ENCODE measurements at places on chromosomes 11 and 22. TPM values are rescaled to one million over a fixed set of nuclear protein-coding genes. Genes with fewer than 3 reads are reported as not detected.

ANKK1 gene
- total RNA-seq = not detected

SMTNL1 gene
- total RNA-seq = not detected

SRPRA gene
- total RNA-seq = 114 TPM

DKK3 gene
- 561 TPM for total RNA-seq

LRRC74B gene
- not detected for total RNA-seq

BTBD18 gene
- total RNA-seq = not detected

NPTXR gene
- 7.8 TPM for total RNA-seq

PPP6R2 gene
- total RNA-seq = 70.7 TPM

HTATIP2 gene
- total RNA-seq = 44.8 TPM

MAPK8IP2 gene
- 0.07 TPM for total RNA-seq

CDPF1 gene
- total RNA-seq = 10.2 TPM

CHST1 gene
- 3.6 TPM for total RNA-seq

DNAJB7 gene
- not detected for total RNA-seq

MYO7A gene
- 0.13 TPM for total RNA-seq

EFEMP2 gene
- total RNA-seq = 154 TPM

DEUP1 gene
- total RNA-seq = not detected

GSTT2B gene
- total RNA-seq = 1.3 TPM

MPPED2 gene
- 0.20 TPM for total RNA-seq

LRRC55 gene
- total RNA-seq = not detected

UFD1 gene
- 47.8 TPM for total RNA-seq

FIBIN gene
- 28.8 TPM for total RNA-seq

RASGRP2 gene
- total RNA-seq = 0.50 TPM

ZNF215 gene
- 3.8 TPM for total RNA-seq

C11orf86 gene
- total RNA-seq = not detected

KCNQ1OT1 gene
- total RNA-seq = 3.9 TPM

DEFB131B gene
- total RNA-seq = not detected

TSSK2 gene
- not detected for total RNA-seq

MUC2 gene
- total RNA-seq = not detected

BIK gene
- total RNA-seq = not detected

PDE3B gene
- total RNA-seq = 2.8 TPM

AAMDC gene
- 32.2 TPM for total RNA-seq

MRGPRF gene
- total RNA-seq = 65.7 TPM

SELENOM gene
- total RNA-seq = 145 TPM

OR5B17 gene
- not detected for total RNA-seq

SYNGR1 gene
- total RNA-seq = 7.2 TPM

TMEM191B gene
- 0.91 TPM for total RNA-seq

GRIA4 gene
- not detected for total RNA-seq

AASDHPPT gene
- 40.5 TPM for total RNA-seq
